Transverse colon (tissue), 4 donors: ENCODE measurements at places on chromosomes 6 and 20.

- DNase-seq: no peak
Measured at GRCh38 chr6:69138893-69139494, 503.9 kb downstream of the ADGRB3 start.

DNA sequence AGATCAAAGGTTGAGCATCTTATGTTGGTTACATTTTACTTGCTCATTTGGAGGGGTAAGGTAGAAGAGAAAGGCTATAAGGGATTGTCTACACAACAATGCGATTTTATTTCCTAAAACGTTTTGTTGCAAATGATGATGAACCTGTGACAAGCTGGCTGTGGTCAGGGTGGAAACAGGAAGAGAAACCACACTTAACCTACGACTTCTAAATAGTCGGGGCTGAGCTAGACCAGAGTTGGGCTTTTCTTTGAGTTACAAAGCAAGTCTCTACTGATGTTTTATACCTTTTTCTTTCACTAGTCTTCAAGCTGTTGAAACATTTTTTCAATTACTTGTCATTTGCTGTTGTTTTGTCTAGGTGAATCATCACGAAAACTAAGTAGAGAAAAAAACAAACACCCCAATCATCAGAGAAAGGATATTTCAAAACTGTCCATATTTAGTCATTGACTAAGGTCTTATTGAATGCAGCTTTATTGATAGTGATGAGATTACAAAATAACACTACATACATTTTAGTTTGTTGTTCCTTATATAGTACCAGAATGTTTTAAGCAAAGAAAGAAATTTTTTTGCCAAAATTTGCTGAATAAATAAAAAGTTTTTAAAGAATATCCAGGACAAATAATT lies 18.0 kb downstream of the KLHL31 start:
- DNase-seq: peak; percentile 33

GRCh38 chr6:122790423-122791309 lies 1.6 kb downstream of the SMPDL3A start:
- DNase-seq: no peak

DNA sequence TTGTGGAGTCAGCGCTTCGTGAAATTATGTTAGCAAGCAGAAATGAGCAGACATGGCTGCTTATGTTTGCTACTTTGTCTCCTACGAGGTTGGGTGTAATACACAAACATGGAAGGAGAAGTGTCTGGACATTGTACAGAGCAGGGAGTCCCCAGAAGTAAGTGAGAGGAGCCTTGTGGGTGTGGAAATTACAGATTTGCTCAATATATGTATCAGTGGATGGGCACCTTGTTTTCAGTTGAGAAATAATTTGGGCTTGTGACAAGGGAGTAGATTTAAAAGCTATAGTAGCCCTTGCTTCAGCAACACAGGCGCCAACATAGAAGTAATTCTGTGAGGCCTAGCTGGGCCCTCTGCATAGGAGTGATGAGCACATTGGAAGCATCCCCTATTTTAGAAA lies 49.2 kb downstream of the HECA start:
- DNase-seq: no peak

- DNase-seq: no peak
Measured at GRCh38 chr6:112031960-112032359, 21.9 kb upstream of the CCN6 start.

DNA sequence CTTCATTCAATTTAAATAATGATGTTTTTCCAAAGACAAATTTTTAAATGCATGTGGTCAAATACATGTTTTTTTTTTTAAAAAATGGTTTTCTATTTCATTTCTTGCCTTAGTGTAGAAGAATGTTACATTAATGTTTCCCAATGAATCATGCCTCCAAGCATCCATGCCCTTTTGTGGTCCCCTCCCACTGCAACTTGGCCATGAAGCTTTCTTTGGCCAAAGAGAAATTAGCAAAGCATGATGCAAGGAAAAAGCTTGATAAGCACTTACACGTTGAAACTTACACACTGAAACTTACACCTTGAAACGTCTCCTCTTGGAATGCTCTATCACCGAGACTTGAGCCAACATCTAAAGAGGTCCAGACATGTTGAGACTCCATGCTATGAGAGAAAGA lies 93.0 kb upstream of the ELOVL5 start:
- DNase-seq: no peak

DNA sequence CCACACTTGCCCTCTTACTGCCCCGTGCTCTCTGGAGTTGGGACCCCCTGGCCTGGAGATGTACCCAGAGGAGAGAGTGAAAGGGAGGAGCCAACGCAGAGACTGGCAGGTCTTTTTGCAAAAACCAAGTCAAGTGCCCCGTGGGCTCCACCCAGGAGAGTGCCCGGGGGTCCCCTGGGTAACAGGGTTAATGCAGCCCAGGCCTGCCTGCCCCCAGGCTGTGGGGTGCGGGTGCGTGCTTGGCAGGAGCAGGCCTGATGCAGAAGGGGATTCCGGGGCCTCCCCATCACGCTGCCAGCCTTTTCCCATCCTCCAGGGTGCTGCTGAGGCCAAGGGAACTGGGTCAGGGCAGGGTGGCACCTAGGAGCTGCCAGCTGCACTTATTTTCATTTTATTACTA lies 184.4 kb downstream of the ERMARD start:
- no peak for DNase-seq

DNA sequence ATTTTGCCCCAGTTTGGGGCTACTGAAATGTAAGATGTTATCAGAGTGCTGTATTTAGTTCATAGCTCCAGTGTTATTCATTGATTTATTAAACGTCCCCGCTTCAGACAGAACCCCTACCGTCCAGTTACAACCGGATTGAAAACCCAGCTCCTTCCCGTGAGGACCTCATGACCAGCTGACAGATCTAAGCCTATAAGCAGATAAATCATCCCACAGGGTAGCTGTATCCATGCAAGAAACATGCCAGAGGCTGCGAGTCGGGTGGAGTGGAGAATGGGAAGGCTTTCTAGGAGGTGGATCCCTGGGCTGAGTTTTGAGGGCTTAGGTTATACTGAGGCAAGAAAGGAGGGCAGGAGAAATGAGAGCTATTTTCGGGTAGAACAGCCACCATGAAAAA lies 260.0 kb downstream of the ARID1B start:
- DNase-seq: no peak

- DNase-seq: no peak
Measured at GRCh38 chr20:32829311-32830005, 9.7 kb downstream of the MAPRE1 start.

GRCh38 chr20:59483481-59483880 lies 120.9 kb upstream of the PHACTR3 start:
- no peak for DNase-seq

GRCh38 chr6:41332241-41332640 lies 3.2 kb upstream of the NCR2 start:
- no peak for DNase-seq

DNA sequence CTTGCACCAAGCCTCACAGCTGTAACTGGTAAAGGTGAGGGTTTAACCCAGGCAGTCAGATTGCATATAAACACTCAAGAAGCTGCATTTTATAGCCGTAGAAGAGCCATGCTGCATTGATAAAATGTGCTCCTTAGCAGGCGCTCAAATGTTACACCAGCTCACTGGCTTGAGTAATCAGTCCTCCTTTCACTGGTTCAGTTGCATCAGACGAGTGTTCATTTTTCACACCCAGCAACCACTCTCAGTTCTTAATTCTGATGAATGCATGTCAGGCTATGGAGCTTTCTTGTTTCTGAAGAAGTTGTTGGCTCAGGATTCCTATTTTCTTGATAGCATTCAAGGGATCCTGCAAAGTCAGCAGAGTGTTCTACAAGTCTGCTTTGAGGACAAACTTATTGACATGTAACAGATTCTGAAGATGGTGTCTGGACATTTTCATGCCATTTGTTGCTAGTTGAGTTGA lies 198.3 kb downstream of the PLCB1 start:
- DNase-seq: no peak
